ENCODE measurements at places on chromosomes 5 and 9. TPM values are rescaled to one million over a fixed set of nuclear protein-coding genes. Genes with fewer than 3 reads are reported as not detected.

- no peak for DNase-seq
Observed at GRCh38 chr5:108167174-108167573, 214.7 kb downstream of the FBXL17 start.

GRCh38 chr5:181231432-181231831, 8.4 kb downstream of the TRIM41 start:
- DNase-seq = no peak

DNA sequence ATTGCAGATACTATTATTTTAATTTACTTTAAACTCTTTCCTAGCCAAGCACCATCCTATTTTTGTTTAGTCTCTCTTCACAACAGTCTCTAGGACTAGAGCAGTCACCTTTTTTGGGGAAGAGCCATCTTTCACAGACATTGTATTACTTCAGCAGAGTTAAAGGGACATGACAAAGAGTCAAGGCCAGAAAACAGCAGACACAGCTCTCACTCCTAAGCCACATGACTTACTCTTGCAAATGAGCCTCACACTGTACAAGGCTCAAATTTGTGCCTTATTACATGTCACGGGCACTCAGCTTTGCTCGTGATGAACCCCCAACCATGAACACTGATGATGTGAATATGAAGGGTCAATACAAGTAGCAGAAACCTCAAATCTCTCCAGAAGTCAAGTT, 104.3 kb downstream of the ZNF608 start:
- DNase-seq = no peak

DNA sequence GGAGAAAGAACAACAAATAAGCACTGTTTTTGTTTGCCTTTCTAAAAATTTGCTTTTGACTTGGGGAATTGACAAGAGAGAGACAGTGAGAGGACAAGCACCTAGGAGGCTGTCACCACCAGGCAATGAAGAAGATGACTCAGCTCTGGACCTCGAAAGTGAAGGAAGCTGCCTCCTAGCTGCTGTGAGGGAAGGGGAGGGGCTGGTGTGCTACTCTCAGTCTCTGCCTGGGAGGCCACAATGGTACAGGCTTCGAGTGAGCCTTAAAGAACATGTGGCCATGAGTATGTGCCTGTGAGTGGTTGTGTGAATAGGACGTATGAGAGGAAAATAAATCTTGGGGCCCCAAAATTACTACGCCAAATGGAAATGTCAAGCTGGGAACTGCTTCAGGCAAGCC, 7.1 kb upstream of the PLK2 start:
- no peak for DNase-seq

Gene TAF11L10
- total RNA-seq = not detected

GRCh38 chr5:9622971-9623421, 7.2 kb downstream of the TAS2R1 start:
- peak; percentile 45 for DNase-seq

Gene PCDHB5
- 0.63 TPM for total RNA-seq

Gene DMRT3
- total RNA-seq = not detected

- no peak for DNase-seq
Observed at GRCh38 chr9:70160686-70161600, 97.8 kb upstream of the SMC5 start.

Gene FOXD4
- 0.52 TPM for total RNA-seq

Gene VAV2
- total RNA-seq = 13.0 TPM

DNA sequence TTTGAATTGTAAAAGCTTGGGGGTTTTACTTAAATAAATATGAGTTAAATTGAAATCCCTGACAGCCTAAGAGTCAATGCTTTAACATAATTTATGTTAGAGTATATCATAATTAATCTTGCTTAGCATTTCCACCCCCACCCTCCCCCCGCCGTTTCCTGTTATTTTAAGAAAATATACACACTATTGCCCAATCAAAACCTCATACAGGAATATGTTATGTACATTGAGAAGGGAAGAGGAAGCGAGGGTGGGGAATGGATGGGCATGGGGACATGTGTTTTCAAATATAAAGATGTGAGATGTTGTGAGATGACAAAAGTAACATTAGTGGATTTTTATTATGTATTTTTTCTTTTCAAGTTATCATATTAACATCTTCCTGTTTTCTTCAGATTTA, 561.1 kb upstream of the MEF2C start:
- DNase-seq = no peak

DNA sequence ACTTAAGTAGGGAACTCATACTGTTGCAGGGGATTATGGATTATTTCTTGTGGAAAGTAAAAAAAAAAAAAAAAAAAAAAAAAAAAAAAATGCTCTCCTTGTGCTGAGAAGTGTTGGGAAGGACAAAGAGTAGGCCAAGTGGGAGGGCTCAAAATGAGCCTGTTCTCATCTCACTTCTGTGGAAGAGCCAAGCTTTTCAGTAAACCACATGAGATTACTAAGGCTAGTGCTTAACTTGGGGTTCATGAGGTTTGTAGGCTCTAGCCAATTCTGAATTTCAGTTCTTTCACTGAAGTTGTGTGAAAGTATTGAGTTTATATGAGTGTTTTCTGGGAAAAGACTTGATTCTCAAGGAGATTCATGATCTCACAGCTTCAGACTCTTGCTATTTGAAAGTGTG, 23.0 kb upstream of the CEP78 start:
- no peak for DNase-seq

DNA sequence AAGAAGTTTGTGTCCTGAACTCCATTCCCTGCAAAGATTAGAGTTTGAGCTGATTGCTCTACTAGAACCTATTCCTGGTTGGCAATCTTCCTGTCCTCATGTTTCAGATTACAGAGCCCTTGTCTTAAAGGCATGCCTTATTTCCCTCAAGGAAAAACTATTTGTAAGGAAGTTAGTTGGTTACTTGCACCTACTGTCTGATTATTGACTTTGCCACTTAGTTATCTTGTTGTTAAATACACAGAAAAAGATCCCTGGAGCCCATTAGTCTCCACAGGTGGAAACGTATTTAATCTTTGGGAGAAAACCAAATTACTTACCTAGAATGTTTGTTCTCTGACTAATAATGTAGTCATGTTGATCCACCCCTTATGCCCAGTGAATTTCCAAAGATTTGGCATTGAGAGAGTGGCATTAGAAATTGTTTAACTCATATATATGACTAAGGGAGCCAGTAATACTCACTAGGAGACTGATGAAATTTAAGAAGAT, 132.3 kb upstream of the ELL2 start:
- peak; percentile 65 for DNase-seq

GRCh38 chr5:24642022-24642421, 2.8 kb downstream of the CDH10 start:
- no peak for DNase-seq

DNA sequence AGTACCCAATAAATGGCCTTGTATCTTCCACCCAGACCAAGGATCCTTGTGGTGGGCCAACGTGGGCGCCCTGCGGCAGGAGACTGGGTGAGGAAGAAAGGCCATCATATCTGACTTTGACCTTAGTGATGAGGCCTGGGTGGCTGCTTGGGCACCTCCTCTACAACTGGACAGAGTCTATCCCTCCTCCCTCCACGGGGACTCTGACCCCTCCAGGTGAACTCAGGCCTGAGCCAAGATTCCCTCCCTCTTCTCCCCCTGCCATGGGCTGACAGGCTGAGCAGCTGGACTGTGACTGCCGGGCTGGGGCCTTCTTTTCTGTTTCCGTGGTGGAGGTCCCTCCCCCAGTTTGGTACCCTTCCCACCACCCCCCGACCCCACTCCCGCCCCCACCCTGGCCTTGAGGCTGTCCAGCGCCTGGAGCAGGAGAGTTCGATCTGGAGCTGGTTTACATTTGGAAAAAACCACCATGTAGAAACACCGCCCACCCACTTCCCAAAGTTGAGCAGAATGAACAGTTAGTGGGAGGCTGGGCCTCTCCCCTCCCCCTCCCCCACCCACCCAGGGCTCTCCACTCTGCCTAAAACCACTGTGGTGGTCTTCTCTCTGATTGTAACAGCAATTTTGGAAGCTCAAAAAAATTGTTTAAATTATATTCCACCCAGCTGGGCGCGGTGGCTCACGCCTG, 1.2 kb upstream of the PHYHD1 start:
- no peak for DNase-seq

DNA sequence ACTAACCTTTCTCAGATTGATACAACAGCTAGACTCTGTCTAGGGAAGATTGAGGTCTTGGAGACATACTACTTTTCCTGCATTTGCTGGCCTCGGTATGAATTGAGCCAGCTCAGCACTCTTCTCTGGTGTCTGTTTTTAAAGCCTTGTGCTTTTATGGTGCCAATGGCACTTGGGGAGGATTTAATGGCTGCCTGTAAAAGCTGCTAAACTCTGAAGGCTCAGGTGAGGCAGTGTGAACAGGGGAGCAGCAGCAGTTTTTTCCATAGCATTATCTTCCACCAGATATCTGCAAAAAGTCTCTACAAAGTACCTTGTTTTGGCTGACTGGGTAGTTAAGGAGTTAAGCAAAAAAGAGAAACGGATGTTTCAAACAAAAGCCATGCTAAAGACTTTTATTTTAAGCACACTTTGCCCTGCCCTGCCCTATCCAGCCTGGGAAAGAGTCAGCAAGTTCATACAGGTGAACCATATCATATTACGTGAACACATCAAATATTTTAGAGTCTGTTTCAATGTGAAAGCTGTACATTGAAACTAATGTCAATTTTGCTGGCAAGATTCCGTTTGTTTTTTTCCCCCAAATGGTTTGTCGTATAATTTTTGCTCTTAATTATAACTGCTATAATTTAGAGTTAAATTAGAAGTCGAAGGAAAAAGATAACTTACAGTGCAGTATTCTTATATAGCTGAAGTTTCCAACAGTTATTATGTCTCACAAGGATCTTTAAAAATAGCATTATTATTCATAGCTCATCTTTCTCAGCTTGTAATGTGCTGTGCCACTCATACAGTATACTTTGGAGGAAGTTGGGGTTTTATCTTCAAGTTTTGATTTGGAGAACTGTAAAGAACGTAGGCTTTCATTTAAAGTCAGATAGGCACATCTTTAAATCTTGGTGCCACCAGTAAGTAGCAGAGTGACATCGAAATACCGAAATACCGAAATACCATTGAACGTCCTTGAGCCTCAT, 424.1 kb upstream of the CD180 start:
- DNase-seq = no peak

- no peak for DNase-seq
Observed at GRCh38 chr5:168288349-168289245, 2.8 kb upstream of the WWC1 start.

DNA sequence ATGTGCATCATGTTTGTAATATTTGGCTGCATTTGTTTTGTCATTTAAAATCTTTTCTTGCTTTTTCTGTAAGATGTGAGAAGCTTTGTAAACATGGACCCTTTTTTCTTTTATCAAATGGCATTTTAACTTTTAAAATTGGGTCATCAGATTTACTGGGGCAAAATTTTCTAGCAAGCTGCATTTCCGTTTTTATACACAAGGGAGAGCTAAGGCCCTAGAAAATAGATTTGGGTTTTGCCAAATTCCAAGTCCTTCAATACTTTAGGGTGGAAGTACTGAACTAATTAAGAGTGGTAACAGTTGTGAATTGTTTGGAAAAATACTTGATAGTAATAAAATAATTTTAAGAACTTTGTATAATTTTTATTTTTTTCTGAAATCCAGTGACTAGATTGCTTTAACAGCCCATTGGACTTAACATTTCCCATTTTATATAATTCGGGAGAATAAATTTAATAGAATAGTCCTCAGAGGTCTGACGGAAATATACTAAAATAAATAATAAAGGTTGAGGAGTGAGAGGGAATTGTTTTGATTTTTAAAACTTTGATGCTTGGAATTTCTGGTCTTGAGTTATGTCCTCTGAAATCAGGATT, 117.4 kb downstream of the SMARCA2 start:
- DNase-seq = peak; percentile 31

DNA sequence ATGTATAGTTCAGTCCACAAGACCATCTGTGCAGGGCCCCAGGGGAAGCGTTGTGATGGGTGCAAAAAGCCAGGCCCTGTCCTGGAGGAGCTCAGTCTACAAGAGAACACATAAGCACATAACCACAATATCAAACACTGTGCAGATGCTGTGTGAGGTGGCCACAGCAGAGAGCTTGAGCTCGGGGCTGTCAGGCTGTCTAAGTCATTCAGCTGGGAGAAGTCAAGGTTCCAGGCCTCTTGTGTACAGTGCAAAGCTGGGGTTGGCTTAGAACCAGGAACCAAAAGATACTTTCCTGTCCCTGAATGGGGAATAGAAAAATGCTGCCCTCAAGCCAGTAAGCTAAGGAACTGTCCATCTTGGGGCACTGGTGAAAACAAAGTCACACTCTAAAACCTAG, 75.0 kb downstream of the PRDM6 start:
- no peak for DNase-seq

- DNase-seq = no peak
Observed at GRCh38 chr5:141958113-141958512, at the start of gene PCDH12. TSS of gene PCDH12 (minus strand) at chr5:141958202. CDS start at chr5:141957851, 351 bp downstream.

Gene FAM153A
- not detected for total RNA-seq
